Coronary artery (tissue), 2 donors: ENCODE measurements at places on chromosomes 1 and 21.

DNA sequence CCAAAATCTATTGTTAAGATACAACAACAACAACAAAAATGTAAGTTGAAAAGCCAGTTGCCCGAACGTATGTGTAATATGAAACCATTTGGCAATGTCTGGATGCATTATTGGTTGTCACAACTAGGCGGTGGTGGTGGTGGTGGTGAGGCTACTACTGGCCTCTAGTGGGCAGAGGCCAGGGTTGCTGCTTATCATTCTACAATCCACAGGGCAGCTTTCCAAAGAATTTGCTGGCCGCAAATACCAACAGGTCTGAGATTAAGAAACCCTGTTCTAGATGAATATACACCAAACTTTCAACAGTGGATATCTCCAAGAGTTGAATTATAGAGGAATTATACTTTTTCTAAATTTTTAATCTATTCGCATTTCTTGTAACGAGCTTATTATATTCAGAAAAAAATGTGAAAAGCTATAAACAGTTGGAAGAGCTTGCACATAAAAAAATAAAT lies 26.8 kb upstream of the ZNF697 start:
- DNase-seq, result no peak

DNA sequence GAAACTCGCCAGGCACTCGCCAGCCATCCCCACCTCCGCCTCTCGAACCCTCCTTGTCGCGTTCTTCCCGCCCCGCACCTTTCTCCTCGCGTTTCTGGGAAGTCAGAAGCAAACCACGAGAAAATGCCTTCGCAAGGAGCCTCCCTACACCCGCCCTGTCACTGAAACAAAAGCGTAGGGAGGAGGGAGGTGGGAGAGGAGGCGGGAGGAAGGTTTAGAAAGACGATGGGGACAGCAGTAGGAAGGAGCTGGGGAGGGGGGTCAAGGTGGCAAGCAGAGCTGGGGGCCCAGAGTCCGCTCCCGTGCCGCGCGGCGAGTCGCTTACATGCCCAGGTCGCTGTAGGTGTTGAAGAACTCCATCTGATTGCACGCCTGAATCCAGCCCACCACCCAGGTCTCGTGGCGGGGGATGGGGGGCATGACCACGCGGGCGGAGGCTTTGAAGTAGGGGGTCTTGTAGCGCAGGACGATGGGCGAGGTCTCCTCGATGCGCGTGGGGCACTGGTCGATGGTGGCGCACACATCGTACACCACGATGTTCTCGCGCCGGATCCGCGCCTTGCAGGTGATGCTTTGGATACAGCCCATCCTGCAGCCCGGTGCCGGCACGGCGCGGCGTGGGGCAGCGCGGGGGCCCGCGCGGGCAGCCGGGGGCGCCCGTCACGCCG lies 1.0 kb downstream of the FAM78B start:
- no peak for DNase-seq

DNA sequence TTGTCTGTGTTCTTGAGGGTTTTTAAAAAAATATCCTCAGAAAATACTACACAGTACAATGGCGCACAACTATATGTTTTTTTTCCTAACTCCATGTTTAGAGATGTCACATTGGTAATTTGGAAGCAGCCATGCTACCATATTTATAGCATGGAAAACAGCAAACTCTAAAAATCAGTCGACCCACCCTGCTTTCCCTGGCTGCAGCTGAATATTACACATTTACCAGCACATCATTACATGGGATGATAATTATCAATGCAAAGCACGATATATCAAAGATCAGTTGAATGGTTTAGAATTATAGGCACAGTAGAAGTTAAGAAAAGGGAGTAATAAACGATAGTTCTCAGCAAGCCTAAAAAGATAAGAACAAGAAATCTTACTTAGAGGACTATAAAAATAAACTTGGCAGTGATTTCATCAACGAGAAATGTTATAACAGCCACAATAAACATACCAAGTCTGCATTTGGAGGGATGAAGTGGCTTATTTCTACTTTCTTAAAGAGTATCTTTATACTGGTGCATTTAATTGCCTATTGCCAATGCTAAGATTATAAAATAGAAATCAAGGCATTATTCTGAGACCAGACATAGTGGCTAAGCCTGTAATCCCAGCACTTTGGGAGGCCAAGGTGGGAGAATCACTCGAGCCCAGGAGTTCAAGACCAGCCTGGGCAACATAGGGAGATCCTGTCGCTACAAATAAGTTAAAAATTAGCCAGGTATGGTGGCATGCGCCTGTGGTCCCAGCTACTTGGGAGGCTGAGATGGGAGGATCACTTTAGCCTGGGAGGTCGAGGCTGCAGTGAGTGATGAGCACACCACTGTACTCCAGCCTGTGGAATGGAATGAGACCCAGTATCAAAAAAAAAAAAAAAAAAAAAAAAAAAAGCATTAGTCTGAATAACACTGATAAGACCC lies 43.4 kb downstream of the WDR64 start:
- no peak for DNase-seq

GRCh38 chr1:161190962-161191521 lies 7.8 kb downstream of the ADAMTS4 start:
- no peak for DNase-seq

DNA sequence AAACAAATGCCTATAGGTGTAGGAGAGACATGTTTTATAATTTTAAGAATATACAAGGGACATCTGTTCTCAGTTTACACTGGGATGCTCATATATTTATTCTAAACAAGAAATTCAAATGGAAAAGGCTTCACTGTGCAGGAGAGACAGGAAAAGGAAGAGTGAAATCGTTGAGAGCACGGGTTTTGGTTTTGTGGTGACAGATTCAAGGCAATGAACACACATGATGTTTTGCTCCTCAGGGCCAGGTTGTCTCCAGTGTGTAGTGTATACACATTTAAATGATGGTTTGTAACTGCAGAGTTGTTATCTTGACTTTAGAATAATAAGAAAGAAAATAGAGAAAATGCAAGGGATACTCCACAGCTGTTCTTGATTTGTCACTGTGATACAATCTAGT lies 73.7 kb downstream of the S1PR1 start:
- DNase-seq, result no peak

- no peak for DNase-seq
Observed at GRCh38 chr1:223140611-223141405, 2.2 kb downstream of the TLR5 start.

GRCh38 chr1:91036894-91037829 lies 15.3 kb upstream of the ZNF644 start:
- DNase-seq, result no peak

- DNase-seq, result no peak
Observed at GRCh38 chr1:7847599-7847998, 5.3 kb downstream of the UTS2 start.
